ENCODE measurements at places on chromosomes 6 and 20.

DNA sequence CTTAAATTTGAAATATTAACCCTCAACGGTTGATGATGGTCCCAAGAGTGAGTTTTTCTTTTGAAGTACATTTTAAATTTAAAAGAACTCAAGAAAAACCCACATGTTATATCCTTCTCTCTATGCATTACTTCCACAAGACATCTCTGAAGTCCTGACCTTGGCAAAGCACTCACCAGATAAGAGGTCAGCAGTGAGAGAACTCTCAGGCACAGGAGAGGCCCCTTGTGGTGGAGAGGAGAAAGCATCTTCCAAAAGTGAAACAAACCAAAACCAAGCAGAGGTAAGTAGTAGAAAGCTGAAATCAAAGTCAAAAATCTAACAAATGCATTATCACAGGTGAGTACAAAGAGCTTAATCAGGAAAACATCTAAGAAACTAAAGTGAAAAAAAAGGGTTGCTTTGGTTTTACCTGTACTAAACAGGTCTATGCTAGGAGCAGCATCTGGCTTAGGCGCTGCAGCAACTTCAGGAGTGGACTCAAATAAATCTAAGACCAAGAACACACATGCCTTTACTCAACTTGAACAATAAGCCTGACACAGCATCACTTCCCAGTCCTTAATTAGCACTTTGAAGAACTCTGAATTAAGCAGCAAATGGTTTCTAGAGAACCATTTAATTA, 80.5 kb downstream of the PRSS35 start:
- DNase-seq: no peak

DNA sequence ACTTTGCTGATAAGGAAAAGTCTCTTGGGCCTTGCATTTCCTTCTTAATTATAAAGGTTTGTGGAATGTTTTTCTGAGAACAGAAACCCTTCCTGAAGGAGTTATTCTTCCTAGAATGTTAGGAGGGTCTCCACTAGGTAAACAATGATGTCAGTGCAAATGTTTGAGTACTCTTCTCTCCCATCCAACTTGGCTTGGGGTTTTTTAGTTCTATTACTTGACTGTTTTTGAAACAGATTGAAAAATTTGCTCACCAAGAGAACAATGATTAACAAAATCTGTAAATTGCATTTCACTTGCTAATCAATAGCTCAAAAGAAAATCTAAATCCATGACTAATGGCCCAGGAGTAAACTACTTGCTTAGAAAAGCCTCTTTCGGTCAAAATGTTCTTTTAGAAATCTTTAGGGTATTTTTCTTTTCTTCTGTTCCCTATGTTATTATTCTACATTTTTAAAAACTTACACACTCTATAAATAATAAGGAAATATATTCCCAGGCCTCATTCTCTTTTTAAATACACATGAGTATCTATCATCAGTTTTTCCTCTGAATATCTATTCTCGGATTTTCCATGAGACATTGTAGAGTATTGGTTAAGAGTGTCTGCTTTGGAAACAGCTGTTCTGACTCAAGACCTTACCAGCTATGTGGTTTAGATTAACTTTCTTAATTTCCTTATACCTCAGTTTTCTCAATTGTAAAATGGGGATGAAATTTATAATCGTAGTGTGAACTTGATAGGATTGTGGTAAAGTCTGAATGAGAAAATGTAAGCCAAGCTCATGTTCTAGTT, 234.2 kb upstream of the CITED2 start:
- no peak for DNase-seq

- no peak for DNase-seq
Measured at GRCh38 chr6:84280639-84281038, 53.2 kb upstream of the CEP162 start.

- no peak for DNase-seq
Measured at GRCh38 chr20:54295686-54296085, 87.8 kb downstream of the PFDN4 start.

- DNase-seq: no peak
Measured at GRCh38 chr6:134997133-134997995, 47.5 kb upstream of the ALDH8A1 start.

DNA sequence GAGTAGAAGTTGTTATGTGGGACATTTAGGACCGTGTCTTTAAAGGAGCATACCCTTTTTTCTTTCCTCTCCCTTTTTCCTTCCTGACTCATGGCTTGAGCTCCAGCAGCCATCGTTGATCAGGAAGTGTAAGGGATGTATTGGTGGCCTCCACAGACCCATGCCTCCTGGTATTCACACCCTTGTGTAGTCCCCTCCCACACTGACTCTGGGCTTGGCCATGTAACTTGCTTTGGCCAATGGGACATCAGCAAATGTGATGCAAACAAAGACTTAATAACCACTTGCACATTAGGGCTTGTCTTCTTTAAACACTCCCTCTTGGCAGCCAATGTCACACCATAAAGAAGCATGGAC, 18.9 kb upstream of the SLC13A3 start:
- DNase-seq: no peak

GRCh38 chr20:38557174-38557573, 23.8 kb upstream of the ADIG start:
- no peak for DNase-seq

Measured in kidney (tissue), 22 donors.